ENCODE measurements at places on chromosomes 3 and 15.

- DNase-seq = no peak
Observed at GRCh38 chr3:197495499-197495898, 60.3 kb downstream of the BDH1 start.

GRCh38 chr3:73364517-73364916 lies 260.2 kb downstream of the PDZRN3 start:
- DNase-seq = no peak

- no peak for DNase-seq
Observed at GRCh38 chr3:127991251-127991650, 61.0 kb upstream of the SEC61A1 start.

GRCh38 chr3:50207359-50208042 lies 2.4 kb downstream of the SLC38A3 start:
- DNase-seq = no peak

- no peak for DNase-seq
Observed at GRCh38 chr3:53800041-53800906, 45.9 kb downstream of the CHDH start.

- no peak for DNase-seq
Observed at GRCh38 chr15:31049682-31050615, 51.6 kb downstream of the TRPM1 start.

- no peak for DNase-seq
Observed at GRCh38 chr15:73326157-73326556, 42.6 kb downstream of the HCN4 start.

DNA sequence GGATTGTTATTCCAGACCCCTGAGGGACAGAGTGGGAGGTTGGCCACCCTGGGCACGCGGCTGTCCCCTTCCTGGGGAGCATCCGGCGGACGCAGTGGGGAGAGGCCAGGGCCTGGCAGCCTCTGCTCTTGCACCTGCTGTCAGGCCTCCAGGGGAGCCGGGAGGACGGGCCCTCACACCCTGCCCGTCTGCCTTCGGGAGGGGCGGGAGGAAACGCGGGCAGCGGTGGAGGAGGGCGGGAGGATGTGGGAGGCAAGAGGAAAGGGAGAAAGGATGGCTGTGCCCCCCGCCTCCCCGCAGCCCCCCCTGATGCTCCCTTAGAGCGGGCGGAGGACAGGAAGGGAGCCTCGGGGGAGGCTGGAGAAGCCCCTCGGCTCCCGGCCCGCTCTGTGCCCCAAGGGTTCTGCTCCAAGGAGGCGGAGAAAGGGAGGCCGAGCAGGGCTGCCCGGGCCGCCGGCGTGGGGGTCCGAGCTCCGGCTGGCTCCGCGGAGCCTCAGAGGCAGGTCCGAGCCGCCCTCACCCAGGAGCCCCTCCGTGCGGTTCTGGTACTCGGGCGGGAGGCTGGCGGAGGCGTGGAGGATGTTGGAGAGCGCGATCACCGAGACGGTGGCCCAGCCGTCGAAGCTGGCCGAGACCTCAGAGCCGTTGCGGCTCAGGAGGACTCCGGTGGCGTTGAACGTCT lies 40.9 kb downstream of the MUC20 start:
- no peak for DNase-seq

- no peak for DNase-seq
Observed at GRCh38 chr3:52352566-52352965, 36.4 kb downstream of the DNAH1 start.

- no peak for DNase-seq
Observed at GRCh38 chr15:98547741-98548138, 100.6 kb upstream of the IGF1R start.

GRCh38 chr3:144273601-144274000 lies 302.0 kb downstream of the DIPK2A start:
- no peak for DNase-seq

- no peak for DNase-seq
Observed at GRCh38 chr3:57956119-57956832, 51.9 kb upstream of the FLNB start.

GRCh38 chr3:166243511-166243910 lies 406.3 kb upstream of the BCHE start:
- no peak for DNase-seq

DNA sequence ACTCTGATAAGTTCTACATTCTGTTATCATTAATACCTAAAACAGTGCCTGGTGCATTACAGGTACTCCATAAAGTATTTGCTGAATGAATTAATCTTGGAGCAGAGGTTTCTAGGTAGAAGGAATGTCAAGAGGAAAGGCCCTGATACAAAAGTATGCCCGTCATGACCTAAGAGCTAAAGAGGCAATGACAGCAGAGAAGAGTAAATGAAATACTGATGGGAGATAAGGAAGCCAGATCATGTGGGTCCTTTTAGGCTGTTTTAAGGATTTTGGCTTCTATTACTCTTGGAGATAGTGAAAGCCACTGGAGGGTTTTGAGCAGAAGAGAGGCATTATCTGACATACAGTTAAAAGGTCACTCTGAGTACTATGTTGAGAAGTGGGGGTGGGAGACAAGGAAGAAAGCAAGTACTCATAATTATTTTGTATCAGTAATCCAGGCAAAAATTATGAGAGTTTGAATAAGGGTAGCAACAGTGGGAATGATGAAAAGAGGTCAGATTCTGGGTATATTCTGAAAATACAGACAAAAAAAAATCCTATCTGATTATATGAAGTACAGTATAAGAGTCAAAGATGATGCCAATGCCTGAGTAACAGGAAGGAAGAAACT lies 48.3 kb downstream of the DENND4A start:
- no peak for DNase-seq

DNA sequence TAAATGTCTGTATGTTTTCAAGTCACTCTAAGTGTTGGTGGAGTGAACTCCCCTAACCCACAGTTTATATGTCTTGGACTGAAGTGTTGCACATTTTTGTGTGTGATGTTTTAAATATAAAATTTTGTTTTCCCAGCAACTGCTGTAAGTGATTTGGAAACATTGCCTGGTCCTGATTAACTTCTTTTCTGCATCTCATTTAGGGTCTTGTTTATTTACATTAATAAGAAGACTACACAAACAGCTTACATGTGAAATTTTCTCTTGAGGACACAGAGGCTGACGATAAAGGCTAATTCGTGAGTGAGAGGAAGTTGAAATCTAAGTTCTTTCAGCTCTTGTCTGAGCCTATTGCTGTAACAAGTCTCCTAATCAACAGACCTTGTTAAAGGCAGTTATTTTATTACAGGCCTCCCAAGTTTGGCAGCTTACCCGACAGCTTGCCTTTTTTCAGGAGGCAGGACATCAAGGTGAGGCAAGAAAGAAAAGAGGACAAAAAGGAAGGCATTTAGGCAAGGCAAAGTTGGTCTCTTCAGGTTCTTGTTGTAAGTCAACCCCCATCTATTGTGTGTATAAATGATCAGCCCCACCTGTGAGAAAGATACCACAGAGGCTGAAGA lies 177.7 kb upstream of the NR2E3 start:
- DNase-seq = no peak

- peak; percentile 3 for DNase-seq
Observed at GRCh38 chr3:39234651-39235050, 42.3 kb upstream of the XIRP1 start.

DNA sequence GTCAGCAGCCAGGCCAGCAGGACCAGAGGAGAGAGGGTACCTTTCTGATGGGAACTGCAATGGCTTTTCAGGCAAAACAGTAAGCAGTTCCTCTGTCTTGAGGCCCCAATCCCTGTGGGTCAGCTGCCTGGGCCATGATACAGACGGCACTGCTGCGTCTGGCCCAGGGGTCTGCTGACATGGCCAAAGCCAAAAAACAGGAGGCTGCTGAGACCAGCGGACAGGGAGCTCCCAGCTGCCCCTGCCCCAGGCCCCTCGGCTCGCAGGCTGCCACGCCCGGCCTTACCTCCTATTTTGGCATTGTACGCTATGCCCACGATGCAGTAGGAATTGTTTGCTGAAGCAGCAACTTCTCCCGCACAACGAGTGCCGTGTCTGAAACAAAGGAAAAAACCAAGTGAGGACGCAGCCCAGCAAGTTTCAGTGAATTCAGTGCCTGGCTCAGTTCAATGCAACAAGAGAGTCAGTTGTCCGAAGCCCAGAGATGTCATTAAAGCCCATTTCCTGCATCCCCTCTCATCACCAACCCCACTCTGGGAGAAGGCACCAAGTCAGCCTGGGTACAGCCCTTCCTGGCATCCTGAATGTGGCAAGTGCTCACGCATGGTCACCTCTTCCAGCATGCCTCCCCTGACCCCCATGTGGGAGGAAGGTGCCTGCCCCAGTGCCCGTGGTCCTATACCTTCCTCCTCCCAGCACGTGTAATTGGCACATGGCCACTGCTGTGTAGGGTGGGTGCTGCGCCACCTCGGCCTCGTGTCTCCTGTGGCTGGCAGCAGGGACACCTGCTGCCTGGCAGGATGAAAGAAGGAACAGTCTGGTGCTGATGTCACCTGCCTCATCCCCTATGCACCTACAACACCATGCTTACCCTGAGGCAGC lies 61.7 kb downstream of the PCSK6 start:
- no peak for DNase-seq

DNA sequence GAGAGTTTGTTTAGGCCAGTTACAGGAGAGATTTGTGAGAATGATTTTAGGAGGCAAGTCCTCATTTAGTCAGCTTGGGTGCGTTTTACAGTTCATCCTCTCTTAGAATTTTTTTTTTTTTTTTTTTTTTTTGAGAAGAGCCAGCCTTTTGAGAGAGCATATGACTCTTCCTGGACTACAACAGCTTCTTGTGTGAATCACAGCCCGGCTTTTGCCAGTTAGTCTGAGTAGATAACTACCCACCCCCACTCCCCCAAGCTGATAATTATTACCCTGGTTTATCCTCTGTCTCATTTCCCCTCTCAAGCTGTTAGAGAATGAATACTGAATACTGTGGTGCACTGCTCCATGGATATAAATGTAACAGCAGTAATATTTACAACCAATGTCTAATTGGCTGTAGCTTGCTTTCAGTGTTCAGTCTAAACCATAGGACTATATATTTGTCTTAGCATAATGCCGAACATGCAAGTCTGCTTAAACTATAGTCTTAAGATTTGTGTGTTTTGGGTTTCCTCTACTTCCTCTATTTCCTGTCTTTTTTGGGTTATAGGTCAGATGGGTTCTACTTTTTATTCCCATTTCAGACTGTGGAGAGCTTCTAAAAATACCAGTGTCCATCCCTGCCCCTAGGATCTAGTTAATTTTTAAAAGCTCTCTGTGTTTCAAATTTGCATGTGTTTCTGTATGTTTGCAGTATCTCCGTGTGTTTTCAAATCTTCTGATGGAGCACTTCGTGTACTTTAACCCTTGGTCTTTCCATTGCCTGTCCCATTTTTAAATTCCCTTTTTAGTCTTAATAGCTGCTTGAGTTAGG lies 8.0 kb downstream of the CHD2 start:
- DNase-seq = peak; percentile 41

GRCh38 chr3:141050576-141051442 lies at the start of gene SPSB4:
Gene SPSB4, plus strand, starts transcription at chr3:141051347. Its CDS starts 14,758 bp downstream, at chr3:141066105.
- DNase-seq = no peak

DNA sequence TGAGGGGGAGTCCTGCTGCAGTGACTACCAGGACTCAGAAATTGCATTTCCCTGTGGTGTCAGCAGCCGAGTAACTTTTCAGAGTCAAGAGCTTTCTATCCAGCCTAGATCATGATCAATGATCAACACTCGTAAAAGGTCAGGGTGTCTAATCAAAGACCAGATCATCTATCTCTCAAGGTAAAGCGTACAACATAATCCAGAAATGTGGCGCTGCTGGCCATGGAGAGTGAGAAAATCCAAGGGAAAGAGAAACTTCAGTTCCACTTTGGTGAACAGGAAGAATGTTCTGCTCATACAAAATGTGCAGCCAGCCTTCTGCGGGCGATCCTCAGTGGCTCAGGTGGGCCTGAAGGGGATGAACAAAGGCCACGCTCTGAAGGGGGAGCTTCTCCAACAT lies 1005.8 kb upstream of the NR2F2 start:
- no peak for DNase-seq

- DNase-seq = no peak
Observed at GRCh38 chr3:162192340-162193029, 695.9 kb downstream of the OTOL1 start.

- DNase-seq = no peak
Observed at GRCh38 chr15:68697711-68698690, 119.2 kb downstream of the CORO2B start.

- DNase-seq = no peak
Observed at GRCh38 chr15:76189106-76189505, 122.2 kb downstream of the ETFA start.

GRCh38 chr15:80159811-80160569 lies 7.2 kb downstream of the FAH start:
- DNase-seq = no peak

GRCh38 chr15:58501636-58502188 lies 69.9 kb downstream of the LIPC start:
- DNase-seq = no peak

- no peak for DNase-seq
Observed at GRCh38 chr3:54506603-54507002, 384.3 kb downstream of the CACNA2D3 start.

- DNase-seq = no peak
Observed at GRCh38 chr3:55591888-55592287, 104.8 kb upstream of the WNT5A start.

DNA sequence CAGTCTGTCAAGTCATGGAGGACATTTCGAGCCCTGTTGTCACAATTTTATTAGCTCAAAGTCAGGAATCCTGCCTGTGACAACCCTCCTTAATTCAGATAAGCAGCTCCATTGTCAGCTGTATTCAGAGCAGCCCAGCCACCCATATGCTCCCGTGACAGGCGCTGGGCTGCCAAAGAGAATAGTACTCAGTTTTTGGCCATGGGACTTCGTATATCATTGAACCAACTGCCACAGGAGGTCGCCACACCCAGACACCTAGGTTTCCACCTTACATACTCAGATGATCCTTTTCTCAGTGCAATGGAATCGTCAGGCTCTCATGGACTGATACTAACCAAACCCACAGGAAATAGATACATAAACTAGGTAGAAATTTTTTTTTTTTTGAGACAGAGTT lies 100.2 kb downstream of the C3orf70 start:
- no peak for DNase-seq

- DNase-seq = no peak
Observed at GRCh38 chr15:71392861-71393283, 277.6 kb downstream of the THSD4 start.

DNA sequence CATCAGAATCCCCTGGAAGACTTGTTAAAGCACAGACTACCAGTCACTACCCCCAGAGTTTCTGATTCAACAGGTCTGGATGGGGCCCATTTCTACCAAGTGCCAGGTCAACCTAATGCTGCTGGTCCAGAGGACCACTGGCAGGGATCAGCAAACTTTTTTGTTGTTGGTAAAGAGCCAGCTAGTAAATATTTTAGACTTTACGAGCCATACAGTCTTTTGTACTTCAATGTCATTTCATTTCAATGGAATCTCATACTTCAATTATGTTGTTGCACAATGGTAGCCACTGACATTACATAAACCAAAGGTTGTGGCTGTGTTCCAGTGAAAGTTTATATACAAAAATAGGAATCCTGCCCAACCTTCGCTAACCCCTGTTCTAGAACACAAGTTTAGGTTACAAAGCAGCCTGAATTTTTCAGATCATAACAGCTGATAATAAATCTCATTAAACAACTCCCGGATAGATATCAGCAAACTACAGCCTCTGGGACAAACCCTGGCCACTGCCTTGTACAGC lies 28.7 kb downstream of the ULK4 start:
- DNase-seq = no peak

GRCh38 chr15:48798319-48798718 lies 12.6 kb downstream of the CEP152 start:
- no peak for DNase-seq
